ENCODE measurements at places on chromosomes 4 and X.
A peak's percentile ranks its signal among the peaks of the same experiment; 100 is the strongest.

GRCh38 chrX:122945328-122945727 lies 238.8 kb upstream of the GRIA3 start:
- no peak for DNase-seq

GRCh38 chrX:1062351-1062750 lies 150.1 kb downstream of the CRLF2 start:
- DNase-seq: no peak

DNA sequence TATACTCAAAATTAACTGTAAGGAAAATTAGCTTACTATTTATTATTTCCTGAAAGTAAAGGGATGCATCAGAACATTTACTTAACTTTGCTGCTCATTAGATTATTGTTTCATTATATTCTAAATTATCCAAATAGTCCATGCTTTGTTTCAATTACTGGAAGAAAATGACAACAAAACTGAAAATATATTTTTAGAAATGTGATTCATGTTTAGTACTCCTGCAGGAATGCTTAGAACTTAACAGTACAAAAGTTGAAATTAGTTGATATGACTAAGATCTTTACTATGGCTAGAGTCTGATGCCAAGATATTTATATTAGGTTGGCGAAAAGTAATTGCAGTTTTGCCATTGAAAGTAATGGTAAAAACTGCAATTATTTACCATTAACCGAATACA lies 660.5 kb upstream of the PABPC4L start:
- DNase-seq: no peak

GRCh38 chr4:110156442-110156841 lies 42.0 kb downstream of the ELOVL6 start:
- DNase-seq: no peak

- DNase-seq: no peak
These were observed 5.7 kb upstream of the SLC25A4 start for GRCh38 chr4:185137233-185137925.

DNA sequence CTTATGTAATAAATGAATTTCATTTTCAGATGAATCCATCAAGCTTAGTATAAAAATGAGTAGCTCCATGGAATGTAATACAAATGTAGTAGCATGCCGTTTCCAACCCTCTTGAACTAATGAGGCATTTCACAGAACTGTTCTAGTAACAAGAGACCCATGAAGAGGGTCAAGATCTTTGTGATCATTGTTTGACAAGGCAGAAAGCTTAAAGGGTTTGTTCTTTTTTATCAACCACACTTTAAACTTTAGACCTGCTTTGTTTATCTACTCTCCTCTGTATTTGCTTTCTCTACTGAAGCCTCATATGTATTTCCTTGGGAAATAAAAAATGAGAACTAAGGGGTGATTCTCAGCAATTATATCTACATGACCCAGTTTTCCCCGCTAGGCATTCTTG lies 513.9 kb downstream of the ARAP2 start:
- no peak for DNase-seq

DNA sequence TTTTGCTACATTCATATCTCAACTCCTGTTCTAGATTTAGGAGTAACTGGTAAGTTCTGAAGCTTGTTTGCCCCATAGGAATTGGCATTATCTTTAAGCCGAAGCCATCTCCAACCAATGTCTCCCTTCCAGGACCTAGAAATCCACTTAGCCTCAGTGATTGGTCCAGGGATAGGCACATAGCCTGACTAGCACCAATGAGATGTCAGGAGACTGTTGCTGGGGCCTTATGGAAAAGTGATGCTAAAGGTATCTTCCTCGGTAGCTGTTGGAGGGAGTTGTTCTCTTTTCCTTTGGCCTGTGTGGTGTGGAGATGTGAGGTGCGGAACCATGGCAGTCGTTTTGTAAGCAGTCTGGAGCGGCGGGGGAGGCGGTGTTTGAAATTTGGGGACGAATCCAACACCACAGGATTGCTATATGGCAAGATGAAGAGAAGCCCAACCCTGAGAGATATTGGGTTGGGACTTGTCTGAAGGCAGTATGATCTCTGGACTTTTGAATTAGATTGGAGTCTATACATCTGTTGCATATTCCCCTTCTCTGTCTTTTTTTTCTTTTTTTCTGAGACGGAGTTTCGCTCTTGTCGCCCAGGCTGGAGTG lies 109.8 kb upstream of the ATP6AP2 start:
- no peak for DNase-seq

DNA sequence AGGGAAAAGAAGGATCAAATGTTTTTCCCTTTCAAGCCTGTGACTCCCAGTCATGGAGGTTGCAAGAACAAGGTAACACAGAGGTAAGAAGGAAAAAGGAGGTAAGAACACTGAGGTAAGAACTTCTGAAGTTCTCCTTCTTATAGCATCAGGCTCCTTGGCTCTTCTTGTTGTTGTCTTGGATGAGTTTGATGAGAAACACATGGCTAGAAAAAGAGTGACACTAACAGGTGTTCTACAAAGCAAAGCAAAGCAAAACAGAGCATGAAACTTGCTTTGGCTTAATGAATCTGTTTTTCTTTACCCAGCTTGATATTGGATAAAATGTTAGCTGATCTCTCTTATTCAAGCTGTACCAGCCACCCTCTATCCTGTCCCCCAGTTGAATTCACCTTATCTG lies 231.2 kb upstream of the F9 start:
- no peak for DNase-seq

DNA sequence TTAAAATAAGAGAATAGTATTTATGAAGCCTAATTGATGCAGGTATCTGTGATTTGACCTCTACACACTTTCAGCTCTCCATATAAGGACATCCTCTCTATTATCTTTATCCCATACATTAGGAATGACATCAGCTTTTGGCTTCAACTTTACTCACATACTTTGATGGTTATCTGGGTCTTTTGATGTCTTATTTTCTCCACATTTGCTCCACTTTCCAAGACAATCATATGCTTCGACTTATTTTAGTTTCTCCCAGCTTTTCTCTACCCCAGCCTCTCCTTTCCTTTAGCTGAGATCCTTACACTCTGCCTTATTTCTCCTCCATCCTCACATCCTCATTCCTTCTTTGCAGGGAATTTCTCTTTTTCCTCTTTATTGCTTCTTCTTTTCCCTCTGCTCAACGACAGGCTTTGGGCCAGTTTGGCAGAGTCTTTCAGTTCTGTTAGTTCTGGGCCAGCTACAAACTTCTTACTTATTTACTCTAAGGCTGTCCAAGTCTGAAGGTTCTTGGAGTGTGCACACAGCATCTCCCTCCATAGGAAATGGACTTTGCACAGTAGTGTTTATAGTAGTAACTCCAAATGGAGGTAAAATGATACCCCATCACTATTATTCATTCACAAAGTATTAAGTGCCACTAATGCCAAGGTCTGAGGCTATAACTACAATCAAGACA lies 50.5 kb downstream of the SLC4A4 start:
- DNase-seq: no peak

GRCh38 chr4:147017081-147017480 lies 71.4 kb upstream of the TTC29 start:
- no peak for DNase-seq

- DNase-seq: no peak
These were observed 74.8 kb downstream of the STPG2 start for GRCh38 chr4:98068495-98068894.

DNA sequence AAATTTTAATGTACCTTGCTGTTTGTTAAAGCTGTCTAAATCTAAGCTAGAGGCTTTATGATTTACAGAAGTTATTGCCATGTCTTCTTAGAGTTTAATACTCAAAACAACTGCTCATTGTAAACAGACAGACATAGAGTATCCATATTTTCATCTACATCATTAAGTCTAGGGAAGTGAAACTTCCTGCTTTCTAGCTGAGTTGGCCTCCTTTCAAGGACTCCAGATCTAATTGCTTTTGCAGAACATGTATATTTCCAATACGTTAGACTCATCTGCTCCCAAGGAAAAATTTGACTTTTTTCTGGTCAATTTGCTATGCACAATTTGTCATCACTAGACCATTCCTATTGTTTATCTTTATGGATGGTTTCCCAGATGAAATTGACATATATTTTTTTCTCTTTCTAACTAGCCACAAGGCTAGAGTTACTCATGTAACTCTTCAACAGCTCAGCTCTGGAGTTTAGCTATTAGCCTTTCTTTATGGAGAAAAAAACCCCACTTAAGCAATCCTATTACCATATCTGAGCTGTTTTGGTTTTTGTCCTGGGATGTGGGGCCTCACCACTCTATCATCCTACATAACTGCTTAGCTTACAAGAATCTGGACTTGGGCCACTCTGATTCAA lies 122.9 kb downstream of the PPA2 start:
- no peak for DNase-seq

GRCh38 chr4:108240366-108240765 lies 71.6 kb upstream of the LEF1 start:
- no peak for DNase-seq

- no peak for DNase-seq
These were observed 176.4 kb upstream of the JADE1 start for GRCh38 chr4:128633067-128633466.

GRCh38 chrX:133630362-133630761 lies 215.1 kb upstream of the GPC4 start:
- no peak for DNase-seq

- peak; percentile 28 for DNase-seq
These were observed 43.0 kb downstream of the BANK1 start for GRCh38 chr4:101833480-101833879.

DNA sequence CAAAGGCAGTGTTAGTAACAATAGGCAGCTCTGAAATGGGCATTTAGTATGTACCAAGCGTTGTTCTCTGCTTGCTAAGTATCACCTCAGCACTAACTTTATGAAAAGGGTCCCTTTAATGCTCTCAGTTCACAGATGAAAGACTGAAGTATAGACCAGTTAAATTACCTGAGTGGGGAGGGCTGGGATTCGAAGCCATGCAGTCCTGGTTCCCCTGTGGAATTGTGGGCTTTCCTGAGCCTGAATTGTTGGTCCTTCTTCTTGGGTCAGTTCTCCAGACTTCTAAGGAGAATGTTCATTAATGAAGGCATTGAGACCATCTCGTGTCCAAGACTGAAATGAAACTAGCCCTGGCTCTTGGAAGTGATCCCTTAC lies 7.7 kb upstream of the PRDM8 start:
- no peak for DNase-seq

- no peak for DNase-seq
These were observed 938.3 kb upstream of the IGFBP7 start for GRCh38 chr4:58048491-58048890.

DNA sequence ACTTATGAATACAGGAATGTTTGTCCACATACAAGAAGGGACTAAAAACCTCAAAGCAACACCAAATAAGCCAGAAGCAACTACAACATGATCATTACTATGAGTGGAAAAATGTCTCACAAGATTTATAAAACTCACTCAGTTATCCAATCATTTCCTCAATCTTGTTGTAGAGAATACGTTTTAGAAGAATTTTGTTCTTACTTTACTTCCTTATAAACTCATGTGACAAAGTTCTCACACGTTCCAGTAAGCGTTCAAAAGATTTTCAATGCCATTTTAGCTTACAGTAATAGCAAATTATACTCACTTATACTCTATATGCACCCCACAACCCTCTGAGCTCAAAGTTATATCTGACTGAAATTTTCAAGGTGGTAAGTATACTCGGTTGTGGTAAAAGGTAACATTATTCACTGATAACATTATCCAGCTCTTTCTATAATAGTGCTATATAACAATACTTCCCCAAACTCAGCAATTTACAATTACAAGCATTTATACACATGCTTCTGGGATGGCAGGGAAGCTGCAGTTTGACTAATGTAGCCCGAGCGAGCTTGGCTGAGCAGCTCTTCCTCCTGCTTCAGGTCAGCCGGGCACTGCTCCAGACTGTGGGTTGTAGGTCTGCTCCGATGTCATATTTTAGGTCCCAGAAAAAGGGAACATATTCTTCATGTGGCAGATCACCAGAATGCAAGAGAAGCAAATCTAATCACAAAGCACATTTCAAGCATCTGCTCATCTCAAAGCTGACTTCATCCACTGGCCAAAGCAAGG lies 226.3 kb downstream of the RCHY1 start:
- no peak for DNase-seq

- DNase-seq: no peak
These were observed 86.9 kb downstream of the VCX3A start for GRCh38 chrX:6448003-6448402.

GRCh38 chrX:44415639-44416386 lies 72.3 kb upstream of the EFHC2 start:
- DNase-seq: no peak

GRCh38 chrX:102126863-102127262 lies 1.4 kb downstream of the TCEAL2 start:
- DNase-seq: no peak

DNA sequence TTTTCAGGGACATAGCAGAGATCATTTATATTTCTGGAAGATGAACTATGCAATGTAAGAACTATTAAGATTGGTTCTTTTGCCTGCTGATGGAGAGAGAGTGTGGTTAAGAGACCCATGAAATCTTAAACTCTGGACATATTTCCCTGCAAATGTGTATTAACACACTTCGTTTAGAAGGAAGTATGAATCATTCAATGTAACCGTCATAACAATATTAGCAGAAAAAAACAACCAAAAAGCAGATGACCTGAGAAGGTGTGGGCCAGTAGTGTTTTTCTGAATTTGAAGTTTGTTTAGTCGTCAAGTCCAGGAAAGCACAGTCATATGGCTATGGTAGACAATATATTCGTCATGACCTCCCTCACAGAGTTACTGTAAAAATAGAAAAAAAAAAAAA lies 2.5 kb upstream of the TMPRSS11D start:
- DNase-seq: no peak

- DNase-seq: no peak
These were observed 11.2 kb downstream of the TRAPPC11 start for GRCh38 chr4:183670251-183670650.

GRCh38 chrX:34918091-34918736 lies 24.4 kb upstream of the FAM47B start:
- DNase-seq: no peak
